ENCODE measurements at places on chromosomes 7 and 10. TPM values are rescaled to one million over a fixed set of nuclear protein-coding genes. Genes with fewer than 3 reads are reported as not detected.

ADAP1 gene
- 0.46 TPM for total RNA-seq

DNA sequence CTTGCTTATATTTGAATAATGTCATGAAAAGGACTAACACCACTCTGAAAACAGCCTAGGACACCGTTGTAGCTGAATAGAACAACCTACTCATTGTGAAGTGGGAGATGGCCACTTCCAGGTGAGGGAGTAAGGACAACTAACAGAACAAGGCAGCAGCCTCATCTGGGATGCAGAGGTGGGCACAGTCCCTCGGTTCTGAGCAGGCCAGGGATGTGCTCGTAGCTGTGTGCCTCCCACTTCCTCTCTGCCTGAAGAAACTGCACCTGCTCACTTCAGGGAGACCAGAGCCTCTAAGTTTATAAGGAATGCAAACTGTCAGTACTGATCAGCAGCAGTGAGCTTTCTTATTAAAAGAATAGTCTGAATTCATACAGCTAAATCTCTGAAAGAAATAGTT lies 2.5 kb downstream of the VSTM4 start:
- DNase-seq, result no peak

UPK3BL2 gene
- total RNA-seq, result 29.8 TPM

- DNase-seq, result no peak
Measured at GRCh38 chr7:131299074-131299473, 28.6 kb upstream of the MKLN1 start.

DNA sequence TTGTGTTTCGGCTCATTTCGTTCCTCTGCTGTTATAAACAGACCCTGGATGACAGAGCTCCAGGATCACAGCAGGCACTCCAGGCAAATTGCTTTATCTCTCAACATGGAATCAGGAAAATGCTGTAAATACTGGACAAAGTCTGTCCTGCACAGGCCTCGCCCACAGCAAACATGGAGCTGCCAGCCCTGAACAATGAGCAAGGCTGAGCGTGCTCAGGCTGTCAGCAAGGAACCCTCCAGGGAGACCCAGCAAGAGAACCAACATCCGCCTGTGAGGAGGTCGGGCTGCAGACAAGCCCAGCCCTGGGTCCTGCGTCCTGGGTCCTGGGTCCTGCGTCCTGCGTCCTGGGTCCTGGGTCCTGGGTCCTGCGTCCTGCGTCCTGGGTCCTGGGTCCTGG lies 180.8 kb downstream of the PTPRN2 start:
- no peak for DNase-seq

- DNase-seq, result no peak
Measured at GRCh38 chr10:129020651-129021330, 446.2 kb upstream of the MGMT start.

THSD7A gene
- total RNA-seq, result 12.7 TPM

ITPRID1 gene
- total RNA-seq, result not detected

LIPF gene
- not detected for total RNA-seq

EPHA1 gene
- not detected for total RNA-seq

GRCh38 chr7:122942765-122943164 lies 52.7 kb downstream of the TAS2R16 start:
- no peak for DNase-seq
